ENCODE measurements at places on chromosomes 13 and 19.

- no peak for DNase-seq
Observed at GRCh38 chr13:29515372-29515771, 80.1 kb downstream of the SLC7A1 start.

DNA sequence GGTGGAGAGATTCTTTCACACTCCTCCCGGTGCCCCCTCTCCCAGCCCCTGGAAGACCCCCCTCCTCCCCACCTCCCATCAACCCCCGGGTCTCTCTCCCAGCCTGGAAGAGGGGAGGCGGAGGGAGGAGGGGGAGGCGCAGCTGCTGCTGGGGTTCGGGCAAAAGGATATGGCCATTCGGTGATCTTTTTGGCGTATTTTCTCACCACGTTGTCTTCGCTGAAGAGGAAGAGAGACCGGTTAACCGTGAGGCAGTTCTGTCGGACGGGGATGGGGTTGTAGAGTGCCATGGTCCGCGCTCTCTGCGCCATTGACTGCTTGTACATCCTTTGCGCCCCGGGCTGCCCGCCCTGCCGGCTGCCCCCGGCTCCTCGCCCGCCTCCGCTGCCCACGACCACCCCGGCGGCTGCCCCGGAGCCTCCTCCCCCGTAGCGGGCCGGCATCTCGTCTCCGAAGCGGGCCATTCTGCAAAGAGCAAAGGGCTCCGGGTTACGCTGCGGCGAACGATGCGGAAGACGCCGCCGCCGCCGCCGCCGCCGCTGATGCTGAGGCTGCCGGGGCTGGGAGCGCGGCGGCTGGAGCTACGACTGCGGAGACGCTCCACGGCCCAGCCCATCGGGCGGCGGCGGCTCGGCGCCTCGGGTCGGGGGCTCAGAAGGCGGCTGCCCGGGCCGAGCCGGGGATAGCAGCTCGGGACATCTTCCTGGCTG is 363 bp downstream of the CACNA1A start:
- DNase-seq = no peak

DNA sequence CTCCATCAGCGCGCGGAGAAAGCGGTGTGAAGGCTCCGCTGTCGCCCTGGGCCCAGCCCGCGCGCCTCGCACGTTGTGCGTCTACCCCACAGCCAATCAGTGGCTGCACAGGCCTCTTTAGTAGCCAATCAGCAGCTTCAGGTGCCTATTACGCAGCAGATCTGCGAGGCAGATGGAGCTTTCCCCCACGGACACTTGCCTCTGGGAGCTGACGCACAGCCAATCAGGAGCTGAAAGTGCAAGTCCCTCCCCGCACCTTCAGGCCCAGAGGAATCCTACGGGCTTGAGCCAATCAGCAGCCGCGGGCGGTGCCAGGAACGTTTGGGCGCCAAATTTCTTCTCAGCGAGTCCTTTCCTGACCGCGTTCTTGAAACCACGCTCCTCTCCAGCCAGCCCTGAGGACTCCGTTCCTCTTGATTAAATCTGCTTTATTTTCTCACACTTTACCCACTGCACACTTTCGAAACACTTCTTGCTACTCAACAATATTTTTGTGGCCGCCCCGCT is 39.9 kb downstream of the SIGLEC7 start:
- DNase-seq = peak; percentile 45

- DNase-seq = peak; percentile 69
Observed at GRCh38 chr13:75946536-75947284, 310.6 kb downstream of the LMO7 start.

GRCh38 chr19:33273881-33274662 is 28.3 kb downstream of the CEBPA start:
- no peak for DNase-seq

DNA sequence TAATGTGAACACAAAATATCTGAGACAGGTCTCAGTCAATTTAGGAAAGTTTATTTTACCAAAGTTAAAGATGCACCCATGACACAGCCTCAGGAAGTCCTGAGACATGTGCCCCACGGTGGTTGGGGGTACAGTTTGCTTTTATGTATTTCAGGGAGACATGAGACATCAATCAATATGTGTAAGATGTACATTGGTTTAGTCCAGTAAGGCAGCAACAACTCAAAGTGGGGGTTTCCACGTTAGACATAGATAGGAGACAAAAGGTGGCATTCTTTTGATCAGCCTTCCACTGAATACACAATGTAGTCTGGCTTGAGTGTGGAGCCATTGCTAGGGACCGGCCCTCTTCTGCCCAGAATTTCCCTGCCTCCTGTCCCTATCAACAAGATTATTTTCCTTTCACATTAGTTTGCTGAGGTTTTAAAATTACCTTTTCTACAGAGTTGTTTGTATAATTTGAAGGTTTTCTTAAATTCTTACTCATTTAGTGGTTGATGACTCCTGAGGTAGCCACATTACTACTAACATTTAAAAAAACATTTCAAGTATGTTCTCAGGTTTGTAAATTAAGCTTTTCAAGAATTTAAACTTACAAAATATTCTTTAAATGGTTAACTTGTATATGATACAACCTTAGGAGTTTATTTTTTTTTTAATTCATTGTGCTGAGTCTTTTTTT is 33.2 kb downstream of the RNASEH2B start:
- DNase-seq = no peak

DNA sequence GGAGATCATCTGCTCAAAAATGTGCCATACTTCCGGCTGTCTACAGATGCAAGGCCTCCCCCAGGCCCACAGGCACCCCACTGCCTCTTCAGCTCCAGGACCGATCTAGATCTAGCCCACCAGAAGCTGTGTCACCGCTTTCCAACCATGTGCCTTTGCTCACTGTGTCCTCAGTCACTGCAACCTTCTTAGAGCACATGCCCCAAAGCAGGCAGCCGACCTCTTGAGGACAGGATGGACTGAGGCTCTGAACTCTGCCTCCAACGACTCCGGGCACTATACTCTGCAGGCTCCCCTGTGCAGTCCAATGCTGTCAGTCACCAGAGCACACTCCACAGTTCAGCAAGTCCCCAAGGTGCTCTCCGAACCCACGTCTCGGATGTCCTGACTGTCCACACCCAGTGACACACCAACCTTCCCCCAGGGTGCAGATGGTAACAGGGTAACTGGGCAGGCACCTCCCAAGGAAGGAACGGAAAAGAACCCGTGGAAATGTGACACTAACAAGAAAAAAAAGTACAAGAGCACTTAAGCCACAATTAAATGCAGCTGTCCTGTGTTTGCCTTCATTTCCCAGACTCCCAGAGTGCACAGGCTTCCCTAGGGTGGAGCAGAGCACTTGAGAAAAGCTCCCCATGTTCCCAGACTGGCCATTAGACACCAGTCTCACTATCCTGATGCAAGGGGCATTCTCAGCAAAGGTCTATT is 4.8 kb downstream of the STK24 start:
- DNase-seq = no peak

DNA sequence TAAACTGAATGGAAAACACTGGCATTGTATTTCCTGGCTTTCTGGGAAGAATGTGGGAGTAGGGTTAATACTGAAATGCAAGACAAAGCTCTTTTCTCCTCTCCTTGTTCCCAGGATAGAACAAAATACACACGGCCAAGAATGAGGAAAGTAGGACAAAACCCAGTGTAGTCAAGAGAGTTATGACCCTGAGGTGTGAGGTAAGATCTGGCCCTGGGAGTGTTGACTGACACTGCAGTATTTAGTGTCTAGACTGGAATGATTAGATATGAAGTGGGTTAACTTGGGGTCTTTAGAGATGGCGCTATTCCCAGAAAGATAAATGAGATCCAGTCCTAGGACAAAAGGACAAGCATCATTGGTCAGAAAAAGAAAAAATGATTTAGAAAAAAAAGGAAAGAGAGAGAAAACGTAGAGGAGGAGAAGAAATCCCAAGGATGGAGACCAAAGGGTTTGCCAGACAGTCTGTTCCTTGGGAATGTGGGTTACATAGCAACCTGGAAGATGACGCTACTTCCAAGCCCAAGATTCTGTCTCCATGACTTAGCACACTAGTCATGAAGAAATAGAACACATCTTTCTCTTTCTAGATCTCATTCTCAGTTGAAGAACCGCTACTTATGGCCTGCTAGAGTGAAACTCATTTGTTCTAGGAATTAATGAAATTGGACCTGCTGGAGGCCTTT is 543.6 kb upstream of the GPC6 start:
- no peak for DNase-seq

DNA sequence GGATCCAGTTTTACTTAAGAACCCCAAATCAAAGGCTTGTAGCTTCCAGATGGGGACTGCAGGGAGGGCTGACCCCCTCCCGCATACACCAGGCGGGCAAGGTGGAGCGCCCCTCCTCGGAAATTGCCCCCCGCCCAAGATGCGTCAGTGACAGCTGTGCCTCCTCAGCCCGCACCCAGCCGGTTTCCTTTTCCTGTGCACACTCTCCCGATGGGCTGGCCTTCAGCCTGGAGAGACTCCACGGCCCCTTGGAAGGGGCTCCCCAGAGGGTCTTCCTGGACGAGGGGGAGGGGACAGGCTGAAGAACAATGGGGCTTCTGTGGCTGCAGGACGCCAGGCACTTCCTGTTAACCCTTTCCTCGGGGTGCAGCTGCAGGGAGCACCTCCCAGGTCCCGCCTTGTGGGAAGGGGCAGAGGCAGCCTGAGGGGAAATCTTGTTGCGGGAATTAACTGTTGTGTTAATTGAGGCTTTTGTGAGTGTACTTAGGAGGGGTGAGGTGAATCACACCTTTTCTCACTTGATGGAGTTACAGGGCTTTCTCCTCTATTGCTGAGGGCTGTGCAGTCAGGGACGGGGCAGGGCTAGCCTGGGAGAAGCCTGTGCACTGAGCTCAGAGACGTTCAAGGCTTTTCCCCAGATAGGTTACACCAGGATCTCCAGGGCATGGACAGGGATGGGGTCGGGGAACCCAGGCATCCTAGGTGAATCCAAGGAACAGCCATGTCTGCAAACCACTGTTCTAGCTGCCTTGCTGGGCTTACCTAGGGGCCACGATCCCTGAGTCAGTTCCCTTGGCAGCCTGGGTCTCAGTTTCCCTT is 14.3 kb downstream of the IER2 start:
- no peak for DNase-seq

GRCh38 chr13:41674246-41674645 is 216.9 kb downstream of the RGCC start:
- DNase-seq = no peak

DNA sequence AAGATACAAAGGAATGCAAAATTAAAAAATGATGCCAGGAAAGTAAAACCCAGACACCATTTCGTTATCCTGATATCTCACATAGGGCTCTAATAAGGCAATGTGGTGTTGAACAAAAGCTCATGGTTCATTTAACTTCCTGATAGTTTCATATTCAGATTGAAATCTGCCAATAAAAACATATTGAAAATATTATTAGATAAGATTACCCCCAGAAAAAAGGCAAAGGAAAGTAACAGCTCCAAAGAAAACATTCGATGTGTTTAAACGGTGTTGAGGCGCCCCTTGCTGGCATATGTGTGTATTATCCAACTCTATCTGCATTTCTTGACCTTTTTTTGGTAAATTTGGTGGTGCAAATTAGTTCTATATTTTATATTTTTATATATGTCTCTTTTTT is 75.9 kb downstream of the ESD start:
- DNase-seq = no peak

DNA sequence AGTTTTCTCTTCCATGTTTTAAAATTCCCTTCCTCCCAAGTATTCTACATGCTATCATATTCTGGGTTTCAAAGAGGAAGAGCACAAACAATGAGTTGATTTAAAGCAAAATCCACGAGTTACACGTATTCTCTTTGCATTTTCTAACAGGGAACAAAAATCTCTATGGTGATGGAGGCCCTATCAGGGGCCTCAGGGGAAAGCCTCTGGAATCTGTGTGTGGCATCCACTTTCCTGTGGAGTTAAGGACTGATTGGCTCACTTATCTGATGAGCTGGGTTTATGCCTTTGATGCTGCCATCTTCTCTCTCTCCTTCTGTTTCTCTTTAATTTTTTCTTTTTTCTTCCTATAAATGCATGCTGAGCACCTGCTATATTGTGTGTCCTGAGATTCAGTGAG is 14.8 kb downstream of the OLFM4 start:
- no peak for DNase-seq

- DNase-seq = no peak
Observed at GRCh38 chr19:5893296-5893903, 10.2 kb downstream of the NDUFA11 start.

DNA sequence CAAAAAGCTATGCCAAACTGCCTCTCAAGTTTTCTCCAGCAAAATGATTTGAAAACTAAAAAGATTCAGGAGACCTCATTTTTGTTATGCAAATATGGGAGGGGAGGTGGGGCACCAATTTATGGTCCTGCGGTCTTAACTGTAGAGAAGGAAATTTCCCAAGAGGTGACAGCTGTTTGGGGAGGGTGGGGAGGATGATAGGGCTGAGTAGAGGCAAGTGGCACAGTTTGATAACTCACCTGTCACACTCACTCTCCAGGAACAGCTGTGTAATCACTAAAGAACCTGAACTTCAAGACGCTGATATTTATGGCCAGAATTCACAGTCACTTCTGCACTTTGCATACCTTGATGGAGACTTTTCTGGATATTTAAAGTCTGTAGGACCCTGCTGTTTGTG is 232.9 kb upstream of the STARD13 start:
- DNase-seq = no peak

GRCh38 chr19:38298821-38299680 is 5.0 kb upstream of the C19orf33 start:
- DNase-seq = no peak

- DNase-seq = no peak
Observed at GRCh38 chr13:40102854-40103253, 447.4 kb downstream of the COG6 start.

DNA sequence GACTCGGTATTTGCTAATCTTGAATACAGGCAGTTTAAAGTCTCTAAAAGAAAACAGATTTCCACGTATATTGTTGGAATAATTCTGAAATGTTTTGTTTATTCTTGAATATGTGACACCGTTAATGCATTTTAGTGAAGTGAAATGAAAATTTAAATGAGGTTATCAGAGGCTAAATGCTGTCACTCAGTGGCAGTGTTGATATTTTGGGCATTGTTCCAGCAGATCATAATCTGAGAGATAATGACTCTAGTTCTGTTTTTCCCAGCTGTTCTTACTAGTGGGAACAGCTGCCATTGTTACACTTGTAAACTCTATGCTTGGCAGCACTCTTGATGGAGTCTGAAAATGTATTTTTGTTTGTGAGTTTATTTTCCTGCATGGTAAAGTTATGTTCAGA is 365.6 kb upstream of the SLC10A2 start:
- no peak for DNase-seq

GRCh38 chr19:48513289-48514122 is 1.9 kb upstream of the LMTK3 start:
- DNase-seq = peak; percentile 68

- no peak for DNase-seq
Observed at GRCh38 chr19:49761625-49762311, 1.3 kb downstream of the TSKS start.

GRCh38 chr19:7799640-7800355 is 30.2 kb upstream of the EVI5L start:
- peak; percentile 70 for DNase-seq

GRCh38 chr13:68895696-68896095 is 1211.9 kb upstream of the ATXN8OS start:
- no peak for DNase-seq

- DNase-seq = no peak
Observed at GRCh38 chr19:3397266-3398022, 31.1 kb downstream of the NFIC start.

- no peak for DNase-seq
Observed at GRCh38 chr19:38597075-38597474, 20.7 kb downstream of the MAP4K1 start.

- no peak for DNase-seq
Observed at GRCh38 chr19:10001899-10002298, 8.4 kb downstream of the COL5A3 start.

Data from cerebellar nuclear complex (tissue), 1 donor.